AG08396 (cell line): ENCODE measurements at places on chromosomes 5 and 9.
A peak's percentile ranks its signal among the peaks of the same experiment; 100 is the strongest.

- DNase-seq: peak; percentile 74
These were observed 27.8 kb downstream of the CSF1R start for GRCh38 chr5:150058480-150059126.

DNA sequence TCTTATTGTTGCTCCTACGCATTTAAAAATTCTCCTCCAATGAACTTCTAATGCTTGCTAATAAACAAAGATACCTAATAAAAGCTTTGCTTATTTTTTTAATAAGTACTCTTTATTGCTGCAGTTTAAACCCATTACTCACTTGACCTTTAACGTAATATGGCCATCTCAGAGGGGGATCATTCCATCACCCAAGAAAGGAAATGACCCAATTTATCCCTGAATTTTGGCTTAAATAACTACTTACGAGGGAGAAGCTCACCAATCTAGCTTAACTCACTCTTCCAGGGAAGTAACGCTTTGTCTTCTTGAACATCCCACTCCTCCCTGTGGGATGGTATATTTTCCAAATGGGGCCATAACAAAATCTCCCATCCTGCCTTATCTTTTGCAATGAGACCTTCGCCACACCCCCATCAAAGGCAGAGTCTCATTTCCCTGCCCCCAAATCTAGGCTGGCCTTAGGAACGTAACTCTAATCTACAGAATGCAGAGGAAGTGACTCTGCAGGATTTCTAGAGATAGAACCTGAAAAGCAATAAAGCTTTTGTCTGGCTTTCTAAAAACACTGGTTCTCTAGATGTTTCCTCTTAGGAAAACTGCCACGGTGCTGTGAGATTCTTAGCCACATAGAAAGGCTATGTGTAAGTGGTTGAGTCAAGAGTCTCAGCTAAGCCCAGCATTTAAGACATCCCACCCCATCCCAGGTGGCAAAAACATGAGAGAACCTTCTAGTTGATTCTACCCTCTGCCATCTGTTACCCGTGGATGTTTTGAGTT lies 310.0 kb downstream of the ASTN2 start:
- no peak for DNase-seq

DNA sequence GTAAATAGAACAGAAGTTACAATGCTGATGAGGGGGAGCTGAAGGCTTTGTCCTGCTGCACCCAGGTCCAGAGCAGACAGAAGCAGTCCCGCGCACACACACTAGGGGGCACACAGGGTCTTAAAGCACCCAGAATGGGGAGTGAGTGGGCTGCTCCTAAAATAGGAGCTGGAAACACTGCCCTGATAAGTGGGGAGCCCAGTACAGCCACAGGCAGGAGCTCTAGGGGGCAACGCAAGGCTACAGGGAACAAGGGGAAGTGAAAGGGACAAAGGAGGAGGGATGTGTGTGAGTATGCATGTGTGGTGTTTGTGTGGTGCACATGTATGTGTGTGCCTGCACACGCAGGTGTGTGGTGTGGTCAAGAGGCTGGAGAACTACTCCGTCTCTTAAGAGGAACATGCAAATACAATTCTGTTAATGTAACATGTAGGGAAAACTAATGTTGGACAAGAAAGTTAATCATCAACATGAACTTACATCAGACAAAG lies 191.5 kb downstream of the ROR2 start:
- peak; percentile 58 for DNase-seq

DNA sequence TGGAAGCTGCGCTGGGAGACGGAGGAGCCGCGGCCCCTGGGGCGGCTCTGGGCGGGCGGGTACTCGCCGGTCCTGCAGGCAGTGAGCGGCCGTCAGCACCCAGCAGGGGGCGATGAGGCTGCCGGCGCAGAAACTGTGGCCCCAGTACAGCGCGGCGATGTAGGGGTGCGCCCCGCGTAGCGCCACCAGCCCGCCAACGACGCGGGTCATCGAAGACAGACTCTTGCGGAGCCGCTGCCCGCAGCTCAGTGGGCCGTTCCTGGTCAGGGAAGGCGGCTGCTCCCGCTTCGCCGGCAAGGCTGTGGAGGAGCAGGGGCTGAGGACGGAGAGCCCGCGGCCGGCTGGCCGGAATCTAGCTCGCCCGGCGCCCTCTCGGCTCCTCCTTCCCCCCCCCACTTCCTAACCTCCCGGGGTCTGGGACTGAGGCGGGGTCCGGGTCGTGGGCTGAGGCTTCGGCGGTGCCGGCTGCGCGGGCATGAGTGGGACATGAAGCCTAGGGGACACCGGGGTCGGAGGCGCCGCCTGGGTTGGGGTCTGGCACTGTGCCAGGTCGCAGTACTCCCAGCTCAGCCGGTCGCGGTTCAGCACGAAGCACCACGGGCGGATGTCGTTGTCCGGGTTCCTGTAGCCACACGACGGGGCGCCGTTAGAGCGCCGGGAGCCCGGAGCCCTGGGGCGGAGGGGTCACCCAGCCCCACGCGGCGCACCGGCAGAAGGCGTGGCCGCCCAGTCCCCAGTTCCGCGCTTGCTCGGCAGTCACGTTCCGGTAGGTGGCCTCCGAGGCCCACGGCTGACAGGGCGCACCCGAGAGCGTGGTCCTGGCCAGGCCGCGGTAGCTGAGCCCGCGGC lies 3.6 kb upstream of the PFN3 start:
- DNase-seq: peak; percentile 95
